ENCODE measurements at places on chromosomes 2 and 18.
A peak's percentile ranks its signal among the peaks of the same experiment; 100 is the strongest.

GRCh38 chr2:201472411-201472810 lies 20.9 kb downstream of the STRADB start:
- DNase-seq, result peak; percentile 46

GRCh38 chr2:85561280-85562212 lies at the start of gene GGCX:
TSS of gene GGCX (minus strand) at chr2:85561493. CDS start at chr2:85561428, 65 bp downstream.
- DNase-seq, result peak; percentile 93

DNA sequence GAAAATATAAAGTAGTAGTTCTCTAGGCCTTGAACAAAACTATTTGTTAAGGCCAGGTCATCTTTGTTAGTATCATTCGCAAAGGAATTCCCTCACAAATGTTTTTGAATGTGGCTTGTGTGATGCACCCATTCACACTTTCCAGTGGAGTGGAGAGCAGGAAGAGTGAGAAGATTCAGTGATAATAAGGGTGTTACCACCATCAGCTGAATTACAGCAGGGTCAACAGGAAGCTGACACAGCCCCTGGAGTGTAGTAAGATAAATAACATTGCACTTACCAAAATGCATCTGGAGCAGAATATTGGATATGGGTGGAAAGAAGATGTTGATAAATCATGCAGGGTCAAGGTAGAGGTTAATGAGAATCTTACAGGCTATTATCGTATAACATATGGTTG lies 231.0 kb downstream of the DSC3 start:
- no peak for DNase-seq

DNA sequence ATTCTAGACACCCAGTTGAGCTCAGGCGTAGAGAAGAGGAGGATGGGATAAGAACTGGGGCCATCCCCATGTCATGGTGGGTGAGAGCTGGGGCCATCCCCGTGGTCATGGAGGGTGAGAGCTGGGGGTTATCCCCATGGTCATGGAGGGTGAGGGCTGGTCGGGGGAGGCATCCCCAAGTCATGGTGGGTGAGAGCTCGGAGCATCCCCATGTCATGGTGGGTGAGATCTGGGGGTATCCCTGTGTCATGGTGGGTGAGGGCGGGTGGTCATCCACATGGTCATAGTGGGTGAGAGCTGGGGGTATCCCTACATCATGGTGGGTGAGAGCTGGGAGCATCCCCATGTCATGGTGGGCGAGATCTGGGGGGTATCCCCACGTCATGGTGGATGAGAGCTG lies 52.5 kb downstream of the IL1RL2 start:
- no peak for DNase-seq

- no peak for DNase-seq
These were observed 2.8 kb downstream of the MAPK4 start for GRCh38 chr18:50562686-50563085.

- no peak for DNase-seq
These were observed 33.5 kb downstream of the GALNT5 start for GRCh38 chr2:157291018-157291417.

GRCh38 chr2:209471037-209471436 lies 47.2 kb downstream of the MAP2 start:
- DNase-seq, result peak; percentile 13

Measured in HFFc6 (cell line).